Activated naive CD4-positive, alpha-beta T cell treated with anti-CD3 and anti-CD28 coated beads for 36 hours (primary cell): ENCODE measurements at places on chromosomes 11 and 22. TPM values are rescaled to one million over a fixed set of nuclear protein-coding genes. Genes with fewer than 3 reads are reported as not detected.

DNA sequence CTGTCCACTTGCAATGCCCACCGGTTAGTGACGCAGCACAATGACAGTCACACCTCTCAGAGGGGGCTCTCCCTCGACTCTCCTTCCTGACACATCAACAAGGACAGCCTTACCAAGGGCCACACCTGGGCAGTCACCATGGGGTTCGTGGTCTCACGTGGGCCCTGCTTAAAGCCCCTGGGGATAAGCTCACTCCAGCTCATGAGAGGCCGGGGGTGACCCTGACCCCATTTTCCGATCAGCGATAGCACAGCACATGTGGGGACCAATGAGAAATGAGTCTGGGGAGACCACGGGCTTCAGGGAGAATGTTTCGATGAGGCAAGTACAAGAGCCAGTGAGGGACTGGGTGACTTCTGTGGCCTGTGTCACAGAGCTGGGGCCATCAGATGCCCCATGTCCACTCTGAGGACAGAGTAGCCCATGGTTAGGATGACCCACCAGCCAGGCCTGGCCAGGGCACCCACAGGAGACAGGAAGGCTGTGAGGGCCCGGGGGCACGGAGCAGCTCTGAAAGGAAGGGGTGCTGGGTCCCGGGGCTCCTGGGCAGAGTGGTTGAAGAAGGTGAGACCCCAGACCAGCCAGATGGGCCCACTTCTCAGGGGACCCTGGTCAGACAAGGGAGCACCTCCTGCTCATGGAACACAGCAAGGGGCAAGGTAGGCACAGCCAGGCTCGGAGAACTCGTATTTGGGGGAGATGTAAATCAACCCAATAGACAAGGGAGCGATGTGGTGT lies 128.8 kb downstream of the MED15 start:
- H3K4me3 ChIP-seq: no peak overlapping the region
- no peaks in the 10 kb centered on the region for H3K4me1 ChIP-seq
- H3K36me3 ChIP-seq: no peaks in the 10 kb centered on the region
- DNase-seq: no peak
- no peaks in the 10 kb centered on the region for H3K27me3 ChIP-seq
- no peak overlapping the region for H3K27ac ChIP-seq

DNA sequence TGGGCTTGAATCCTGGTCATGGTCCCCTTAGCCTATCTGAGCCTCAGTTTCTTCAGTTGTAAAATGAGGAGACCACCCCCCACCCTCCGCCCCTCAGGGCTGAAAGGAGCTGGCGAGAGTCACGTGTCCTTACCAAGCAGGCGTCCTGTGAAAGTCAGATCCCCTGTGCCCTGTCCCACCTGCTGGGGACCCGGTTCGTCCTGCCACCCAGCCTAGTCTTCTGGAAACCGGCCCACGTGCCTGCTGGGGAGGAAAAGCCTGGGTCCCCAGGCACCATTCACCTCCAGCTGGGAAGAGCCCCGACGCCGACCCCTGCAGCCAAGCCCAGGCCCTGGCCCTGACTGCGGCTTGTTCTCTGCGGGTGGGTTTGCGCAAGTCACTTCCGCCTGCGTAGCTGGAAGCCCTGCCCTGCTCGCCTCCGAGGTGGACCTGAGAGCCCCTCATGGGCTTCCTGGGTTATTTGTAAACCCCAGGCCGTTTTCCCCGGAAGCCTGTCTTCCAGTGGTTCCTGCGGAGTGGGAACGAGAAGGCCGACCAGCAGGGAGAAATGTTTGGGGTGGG lies 679 bp upstream of the SSH3 start:
- no peaks in the 10 kb centered on the region for H3K27me3 ChIP-seq
- H3K4me1 ChIP-seq: peaks cover 7% of the 10 kb centered on the region
- H3K27ac ChIP-seq: no peak overlapping the region
- no peak for DNase-seq
- peak overlapping the region; percentile 15 for H3K4me3 ChIP-seq
- peaks cover 10% of the 10 kb centered on the region for H3K36me3 ChIP-seq

DNA sequence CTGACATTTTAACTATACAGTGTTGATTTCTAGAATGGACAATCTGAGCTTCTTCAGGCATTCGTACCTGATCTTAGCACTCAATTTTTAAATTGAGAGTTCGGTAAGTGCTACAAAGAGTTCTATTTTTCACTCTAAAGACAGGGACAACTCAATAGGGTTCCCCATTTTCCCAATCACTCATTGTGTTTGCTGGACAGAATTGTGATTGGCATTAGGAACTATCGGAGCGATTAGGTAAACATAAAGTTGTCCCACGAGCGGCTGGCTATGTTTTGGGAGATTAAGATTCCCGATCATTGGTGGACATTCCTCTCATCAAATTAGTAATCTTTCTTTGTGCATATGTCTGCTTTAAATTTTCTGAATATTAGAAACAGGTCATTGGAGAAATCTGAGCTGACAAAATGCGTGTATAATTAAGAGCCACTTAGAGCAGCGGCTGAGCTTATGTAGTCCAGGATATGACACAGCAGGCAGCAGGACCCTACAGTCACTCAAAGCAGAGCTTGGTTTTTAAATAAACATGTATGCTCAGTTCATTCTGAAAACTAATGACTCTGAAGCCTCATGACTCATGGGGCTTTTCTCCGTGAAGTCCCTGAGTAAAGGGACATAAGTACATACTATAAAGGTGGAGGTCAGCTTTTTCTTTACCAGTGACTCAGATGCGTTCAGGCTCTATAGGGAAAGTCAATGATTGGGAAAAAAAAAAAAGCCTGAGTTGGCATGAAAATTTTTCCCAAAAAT lies 109.4 kb downstream of the GRIA4 start:
- DNase-seq: peak; percentile 7
- H3K27me3 ChIP-seq: no peaks in the 10 kb centered on the region
- no peaks in the 10 kb centered on the region for H3K4me1 ChIP-seq
- no peak overlapping the region for H3K27ac ChIP-seq

- peaks cover 39% of the 10 kb centered on the region for H3K4me1 ChIP-seq
- peaks cover 2% of the 10 kb centered on the region for H3K27me3 ChIP-seq
- H3K36me3 ChIP-seq: no peaks in the 10 kb centered on the region
- H3K4me3 ChIP-seq: peak overlapping the region; percentile 82
- DNase-seq: peak; percentile 48
Observed at GRCh38 chr11:95152876-95153856, 63.5 kb downstream of the ENDOD1 start.

DNA sequence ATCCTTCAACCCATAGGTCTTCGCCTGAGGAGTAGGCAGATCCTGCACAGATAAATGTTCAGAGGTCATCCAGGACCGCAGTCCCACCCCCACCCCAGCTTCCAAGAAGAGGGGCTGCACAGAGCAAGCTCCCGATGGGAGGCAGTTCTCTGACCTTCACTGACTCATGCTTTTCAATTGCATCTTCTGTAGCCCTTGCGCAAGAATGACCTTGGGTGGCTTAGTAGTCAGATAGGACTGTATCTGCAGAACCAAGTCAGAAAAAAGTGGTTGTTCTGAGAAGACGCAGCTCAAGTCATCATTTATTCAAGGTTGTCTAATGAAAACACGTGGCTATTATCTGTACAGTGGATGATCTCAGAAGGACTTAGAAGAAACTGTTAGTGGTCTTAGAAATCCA lies 16.4 kb upstream of the GRAMD1B start:
- no peak overlapping the region for H3K27ac ChIP-seq
- no peaks in the 10 kb centered on the region for H3K4me1 ChIP-seq
- H3K36me3 ChIP-seq: no peaks in the 10 kb centered on the region
- H3K4me3 ChIP-seq: no peak overlapping the region
- DNase-seq: no peak
- H3K27me3 ChIP-seq: peaks cover 12% of the 10 kb centered on the region

Gene OR51B5
- not detected for total RNA-seq

Gene BLID
- not detected for total RNA-seq
